Astrocyte (in vitro differentiated cells and primary cell): ENCODE measurements at places on chromosomes 7 and 10.

DNA sequence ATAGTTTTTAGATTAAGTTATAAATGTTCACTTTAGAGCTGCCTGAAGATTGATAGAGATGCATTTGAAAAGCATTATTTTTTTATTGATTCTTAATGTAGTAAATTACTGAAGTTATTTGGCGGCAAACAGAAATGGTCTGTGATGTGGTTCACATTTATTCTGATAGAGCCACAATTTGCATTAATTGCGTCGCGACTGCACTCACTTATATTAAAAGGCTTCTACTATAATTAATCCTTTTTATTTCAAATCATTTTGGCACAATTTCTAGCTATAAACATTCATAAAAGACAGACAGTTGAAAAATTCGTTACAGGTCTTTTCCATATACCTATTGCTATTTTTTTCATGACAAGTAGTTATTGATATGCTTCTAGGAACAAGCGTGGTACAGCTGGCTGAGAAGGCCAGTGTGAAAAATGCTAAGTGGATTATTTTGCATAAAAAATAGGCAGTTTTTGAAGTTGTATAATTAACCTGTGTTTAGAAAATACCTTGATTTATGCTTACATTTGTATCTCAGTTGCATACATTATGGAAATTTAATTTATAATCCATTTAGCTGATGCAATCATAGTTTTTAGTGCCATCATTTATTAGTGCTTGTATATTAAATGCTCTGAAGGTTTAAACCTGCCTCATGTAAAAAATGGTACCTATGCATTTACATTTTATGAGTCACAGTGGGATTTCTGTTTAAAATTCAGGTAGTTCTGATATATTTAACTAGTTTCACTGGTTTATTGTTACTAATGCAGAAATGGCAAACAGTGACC lies 92.1 kb upstream of the DNAJB6 start:
- H3K4me1 ChIP-seq = no peaks in the 10 kb centered on the region
- H3K27ac ChIP-seq = no peak overlapping the region
- no peak for DNase-seq
- no peaks in the 10 kb centered on the region for H3K27me3 ChIP-seq
- peaks cover 18% of the 10 kb centered on the region for H3K36me3 ChIP-seq
- H3K4me3 ChIP-seq = no peak overlapping the region

- no peak overlapping the region for H3K4me3 ChIP-seq
- no peaks in the 10 kb centered on the region for H3K36me3 ChIP-seq
- peak; percentile 79 for DNase-seq
- H3K4me1 ChIP-seq = peaks cover 21% of the 10 kb centered on the region
- H3K27me3 ChIP-seq = no peaks in the 10 kb centered on the region
Observed at GRCh38 chr7:103640031-103640779, 194.2 kb upstream of the SLC26A5 start.

- no peak overlapping the region for H3K27ac ChIP-seq
- no peak for DNase-seq
- no peaks in the 10 kb centered on the region for H3K36me3 ChIP-seq
- H3K27me3 ChIP-seq = peaks cover 2% of the 10 kb centered on the region
Observed at GRCh38 chr7:45258533-45259226, 101.1 kb downstream of the RAMP3 start.

- H3K36me3 ChIP-seq = no peaks in the 10 kb centered on the region
- H3K4me3 ChIP-seq = no peak overlapping the region
- no peak for DNase-seq
- peaks cover 47% of the 10 kb centered on the region for H3K4me1 ChIP-seq
Observed at GRCh38 chr10:119313644-119314043, 106.3 kb downstream of the GRK5 start.

DNA sequence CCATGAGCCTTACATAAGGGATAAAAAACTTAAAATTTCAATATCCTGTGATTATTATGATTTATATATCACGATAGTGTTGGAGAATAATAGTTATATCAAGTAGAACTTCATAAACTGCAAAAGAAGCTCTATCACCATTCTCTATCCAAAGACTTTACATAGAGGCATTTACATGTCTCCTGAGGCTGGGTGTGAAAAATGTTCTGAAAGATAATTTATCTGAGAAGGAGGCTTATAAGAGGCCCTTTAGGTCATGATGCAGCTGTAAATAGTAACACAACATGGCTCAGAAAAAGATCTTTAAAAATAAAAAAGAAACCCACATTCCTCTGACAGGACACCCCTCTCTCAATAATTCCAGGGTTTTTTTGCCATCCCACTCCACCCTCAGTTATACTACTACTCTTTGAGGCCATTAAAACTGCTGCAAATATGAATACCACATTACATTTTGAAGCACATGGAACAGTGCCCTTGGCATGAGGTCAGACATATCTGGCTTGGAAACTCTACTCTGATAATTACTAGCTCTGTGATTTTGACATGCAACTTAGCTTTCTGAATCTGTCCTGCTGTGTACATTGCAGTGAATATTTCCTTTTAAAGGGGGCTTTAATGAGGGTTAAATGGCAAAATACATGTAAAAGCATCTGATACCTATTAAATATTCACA lies 55.5 kb downstream of the SLC16A12 start:
- no peaks in the 10 kb centered on the region for H3K36me3 ChIP-seq
- no peak for DNase-seq
- no peaks in the 10 kb centered on the region for H3K27me3 ChIP-seq
- no peak overlapping the region for H3K4me3 ChIP-seq
- peaks cover 46% of the 10 kb centered on the region for H3K4me1 ChIP-seq

DNA sequence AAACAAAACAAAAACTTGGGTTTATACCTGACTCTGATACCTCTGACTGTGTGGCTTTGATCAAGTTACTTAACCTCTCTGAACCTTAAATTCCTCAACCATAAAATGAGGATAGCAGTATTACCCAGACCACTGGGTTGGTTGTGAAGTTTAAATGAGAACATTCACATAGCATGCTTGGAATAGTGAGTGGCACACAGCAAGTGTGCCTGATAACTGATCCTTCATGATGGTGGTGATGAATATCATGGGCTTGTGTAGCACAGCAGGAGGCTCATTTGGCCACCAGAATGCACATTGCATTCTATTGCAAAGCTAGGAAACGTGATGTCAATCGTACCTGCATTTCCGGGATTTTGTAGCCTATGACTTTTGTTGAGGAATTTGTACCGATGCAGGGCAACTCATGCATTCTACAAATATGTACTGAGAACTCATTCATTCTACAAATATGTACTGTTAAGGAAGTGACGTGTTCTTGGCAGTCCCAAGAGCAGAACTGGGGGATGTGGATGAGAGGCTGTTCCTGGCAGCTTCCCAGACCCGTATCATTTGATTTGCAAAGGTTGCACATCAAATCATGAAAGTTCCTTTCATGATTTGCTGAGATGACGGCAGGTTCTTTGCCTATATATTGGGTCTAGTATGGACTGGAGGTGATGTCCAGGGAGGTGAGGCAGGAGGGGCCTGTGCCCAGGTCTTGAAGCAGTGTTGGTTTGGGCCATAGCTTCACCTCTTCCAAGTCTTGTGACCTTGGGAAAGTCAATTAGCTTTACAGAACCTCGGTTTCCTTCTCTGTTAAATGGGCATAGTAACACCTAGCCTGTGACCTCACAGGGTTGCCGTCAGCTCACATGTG lies 94.6 kb upstream of the SMNDC1 start:
- peaks cover 37% of the 10 kb centered on the region for H3K4me1 ChIP-seq
- H3K27ac ChIP-seq = peak overlapping the region; percentile 93
- no peaks in the 10 kb centered on the region for H3K27me3 ChIP-seq
- no peaks in the 10 kb centered on the region for H3K36me3 ChIP-seq

- DNase-seq = peak; percentile 59
- H3K4me3 ChIP-seq = no peak overlapping the region
- H3K4me1 ChIP-seq = peaks cover 3% of the 10 kb centered on the region
- H3K27ac ChIP-seq = peak overlapping the region; percentile 54
Observed at GRCh38 chr7:107372298-107372697, 97.6 kb upstream of the GPR22 start.

DNA sequence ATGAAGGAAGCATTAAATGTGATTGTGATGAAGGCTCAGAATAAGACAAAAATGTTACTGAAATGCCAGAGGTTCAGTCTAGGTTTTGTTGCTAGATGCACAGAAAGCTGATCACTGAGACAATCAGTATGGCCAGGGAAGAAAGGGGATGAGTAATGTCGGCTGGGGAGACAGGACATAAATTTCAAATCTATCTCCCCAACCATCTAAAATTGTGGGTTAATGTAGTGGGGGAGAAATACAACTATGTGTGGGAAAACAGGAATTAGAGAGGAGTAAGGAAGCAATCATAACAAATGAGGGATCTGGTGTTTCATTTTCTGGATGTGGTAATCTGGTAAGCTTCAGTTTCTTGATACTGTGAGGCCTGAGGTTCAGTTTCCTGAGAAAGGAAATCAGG lies 1111.0 kb downstream of the XPNPEP1 start:
- H3K4me1 ChIP-seq = no peaks in the 10 kb centered on the region
- no peaks in the 10 kb centered on the region for H3K36me3 ChIP-seq
